PC-3 (cell line): ENCODE measurements at places on chromosomes 6 and 20. TPM values are rescaled to one million over a fixed set of nuclear protein-coding genes. Genes with fewer than 3 reads are reported as not detected.
A peak's percentile ranks its signal among the peaks of the same experiment; 100 is the strongest.

DNA sequence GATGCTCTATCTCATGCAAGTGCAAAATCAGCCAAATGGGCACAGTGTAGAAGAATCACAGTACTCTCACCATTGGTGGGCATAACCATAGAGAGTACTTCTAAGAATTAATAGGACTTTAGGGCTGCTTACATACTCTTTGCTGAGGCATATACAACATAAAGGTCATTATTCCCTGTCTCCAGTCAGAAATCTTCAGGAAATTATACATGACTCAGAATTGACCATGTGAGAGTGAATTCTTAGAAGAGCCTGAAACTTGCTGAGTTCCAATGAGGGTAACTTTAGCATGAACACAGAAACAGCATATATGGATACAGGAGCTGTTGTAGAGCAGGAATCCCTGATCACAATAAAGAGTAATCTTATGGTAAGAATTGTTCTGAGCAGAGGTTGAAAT, 498.7 kb downstream of the TENT5A start:
- H3K27me3 ChIP-seq, result no peaks in the 10 kb centered on the region
- no peak overlapping the region for H3K4me3 ChIP-seq
- no peak for DNase-seq
- H3K27ac ChIP-seq, result no peak overlapping the region

DNA sequence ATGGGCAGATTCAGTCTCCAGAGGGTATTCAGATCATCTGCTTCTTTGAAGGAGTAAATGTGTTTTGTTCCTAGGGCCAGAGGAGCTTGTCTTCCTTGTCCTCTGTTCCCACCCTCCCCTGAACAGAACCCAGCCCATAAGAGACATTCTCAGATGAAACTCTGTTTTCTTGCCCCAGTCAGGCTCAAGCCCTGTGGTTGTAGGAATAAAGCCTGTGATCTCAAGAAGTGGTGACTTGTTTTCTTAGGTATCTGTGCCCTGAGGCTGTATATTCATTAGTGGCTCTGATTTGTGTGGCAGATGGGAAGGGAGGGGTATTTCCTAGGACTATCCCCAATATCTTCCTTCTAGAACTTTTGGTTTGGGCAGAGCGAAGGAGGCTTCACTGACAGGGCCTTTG, 27.9 kb downstream of the GSS start:
- peak overlapping the region; percentile 31 for H3K27ac ChIP-seq
- peaks cover 23% of the 10 kb centered on the region for H3K4me1 ChIP-seq
- no peaks in the 10 kb centered on the region for H3K27me3 ChIP-seq
- no peak overlapping the region for H3K4me3 ChIP-seq
- H3K36me3 ChIP-seq, result peaks cover 54% of the 10 kb centered on the region

The TUBB2A gene
- total RNA-seq, result 66.8 and 70.2 TPM in 2 replicates

- peaks cover 8% of the 10 kb centered on the region for H3K36me3 ChIP-seq
- H3K27ac ChIP-seq, result no peak overlapping the region
- peaks cover 20% of the 10 kb centered on the region for H3K4me1 ChIP-seq
- DNase-seq, result no peak
- no peak overlapping the region for H3K4me3 ChIP-seq
- H3K27me3 ChIP-seq, result no peaks in the 10 kb centered on the region
Observed at GRCh38 chr6:12017263-12017662, 5.2 kb downstream of the HIVEP1 start.

DNA sequence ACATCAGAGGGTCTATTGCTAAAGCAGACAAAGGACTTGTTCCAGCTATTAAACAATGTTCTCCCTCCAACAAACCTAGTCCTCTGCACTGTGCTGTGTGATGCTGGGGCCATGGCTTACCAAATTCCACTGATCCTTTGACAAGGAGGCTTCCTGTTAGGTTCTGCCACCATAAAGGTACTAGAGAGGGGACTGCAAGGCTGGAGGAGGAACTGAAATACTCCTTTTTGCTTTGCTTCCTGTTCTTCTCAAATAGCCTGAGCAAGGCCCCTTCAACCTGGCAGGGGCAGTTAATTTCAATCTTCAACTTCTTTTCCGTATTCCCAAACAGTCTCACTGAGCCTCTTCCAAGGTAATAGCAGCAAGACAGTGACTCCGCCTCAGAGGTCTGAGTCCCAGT, 286.4 kb upstream of the IRAK1BP1 start:
- no peak for DNase-seq
- no peak overlapping the region for H3K4me3 ChIP-seq
- H3K4me1 ChIP-seq, result no peaks in the 10 kb centered on the region
- no peaks in the 10 kb centered on the region for H3K27me3 ChIP-seq

- H3K27me3 ChIP-seq, result no peaks in the 10 kb centered on the region
- no peaks in the 10 kb centered on the region for H3K4me1 ChIP-seq
- H3K27ac ChIP-seq, result no peak overlapping the region
- H3K4me3 ChIP-seq, result no peak overlapping the region
- DNase-seq, result no peak
Observed at GRCh38 chr6:154337406-154338005, 19.1 kb downstream of the IPCEF1 start.
